HS-5 (cell line): ENCODE measurements at places on chromosomes 7 and 10.

- DNase-seq = no peak
Measured at GRCh38 chr10:102679596-102679995, 34.6 kb downstream of the ARL3 start.

- no peak for DNase-seq
Measured at GRCh38 chr10:525565-526315, 163.7 kb downstream of the DIP2C start.

GRCh38 chr7:128274884-128275603, 34.0 kb downstream of the LEP start:
- no peak for DNase-seq

- no peak for DNase-seq
Measured at GRCh38 chr7:51590746-51591145, 274.1 kb upstream of the COBL start.

- no peak for DNase-seq
Measured at GRCh38 chr10:103111031-103111917, 81.8 kb downstream of the NT5C2 start.

DNA sequence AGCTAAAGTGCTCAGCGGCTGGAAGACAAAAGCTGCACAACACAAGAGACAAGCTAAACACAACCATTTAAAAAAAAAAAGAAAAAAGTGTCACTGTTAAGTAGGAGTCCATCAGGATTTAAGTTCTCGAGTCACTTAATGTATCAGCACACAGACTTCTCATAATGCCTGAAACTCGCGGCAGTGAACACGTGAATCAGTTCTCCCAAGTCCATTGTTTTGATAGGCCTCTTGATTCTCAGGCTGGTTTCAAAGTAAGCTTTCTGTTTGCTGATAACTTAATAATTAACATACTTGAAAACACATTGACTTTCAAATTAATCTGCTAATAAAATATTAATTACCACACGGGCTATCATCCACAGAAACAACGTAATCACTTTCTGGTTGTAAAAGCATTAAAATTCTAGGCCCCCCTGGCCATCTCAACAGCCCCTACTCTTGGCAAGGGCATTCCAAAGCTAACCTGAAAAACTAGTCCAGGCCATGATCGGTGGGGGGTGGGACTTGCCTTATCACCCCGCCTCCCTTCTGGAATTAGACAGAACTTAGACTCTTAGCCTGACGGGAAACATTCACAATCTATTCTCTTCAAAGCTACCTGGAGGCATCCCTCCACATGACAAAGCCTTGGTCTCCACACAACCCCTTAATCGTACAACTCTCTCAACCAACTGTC, 129.0 kb downstream of the DIP2C start:
- no peak for DNase-seq

DNA sequence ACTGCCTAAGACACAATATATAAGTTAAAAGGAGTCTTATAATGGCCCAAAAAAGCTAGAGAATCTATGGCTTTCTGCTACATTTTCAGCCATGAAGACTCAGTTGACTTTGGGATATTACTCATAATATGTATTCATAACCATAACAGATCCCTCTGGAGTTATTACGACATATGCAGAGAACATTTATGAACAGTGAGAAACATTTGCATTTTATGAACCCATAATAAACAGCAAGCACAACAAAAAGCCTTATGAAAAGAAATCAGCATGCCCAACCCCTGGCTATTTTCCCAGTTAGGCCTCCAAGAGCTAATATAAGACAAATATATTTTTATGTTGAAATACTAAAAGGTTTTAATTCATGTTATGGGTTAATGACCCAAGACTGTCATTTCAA, 52.4 kb downstream of the ARMH3 start:
- DNase-seq = no peak

DNA sequence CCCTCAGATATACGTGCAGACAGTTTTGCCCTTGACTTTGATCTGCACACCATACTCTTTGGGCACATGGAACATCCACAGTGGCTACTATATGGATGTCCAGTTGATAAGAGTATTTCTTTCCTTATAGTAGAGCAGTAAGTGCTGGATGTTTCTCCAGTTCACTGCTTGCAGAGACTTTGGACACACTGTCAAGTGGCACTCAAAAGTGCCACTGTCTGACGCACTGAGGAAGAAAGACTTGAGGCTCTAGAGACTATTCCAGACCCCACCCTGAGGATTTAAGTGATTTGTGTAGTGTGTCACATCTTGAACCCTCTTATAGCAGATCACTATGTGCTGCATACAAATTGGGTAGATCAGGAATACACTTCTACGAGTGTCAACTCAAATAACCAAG, 179.1 kb downstream of the GNAI1 start:
- DNase-seq = no peak

DNA sequence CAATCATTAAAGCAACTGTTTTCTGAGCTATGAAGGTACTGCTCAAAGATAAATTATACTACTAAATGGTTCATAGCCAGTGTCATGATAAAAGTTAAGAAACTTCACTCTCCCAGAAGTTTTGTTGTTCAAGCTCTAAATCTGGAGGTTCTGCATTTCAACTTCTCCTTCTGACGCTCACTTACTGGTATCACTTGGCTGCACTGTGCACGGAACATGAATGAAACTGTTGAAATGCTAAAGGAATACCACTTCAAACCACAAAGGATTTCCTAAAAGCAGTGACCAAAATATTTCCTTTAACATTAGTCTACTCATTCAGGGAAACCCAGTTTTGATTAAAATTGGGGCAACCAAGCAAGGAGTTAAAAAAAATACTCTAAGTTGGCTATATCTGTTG, 93.6 kb downstream of the UBE2H start:
- no peak for DNase-seq

GRCh38 chr7:47979832-47980181, 392 bp upstream of the HUS1 start:
- no peak for DNase-seq

DNA sequence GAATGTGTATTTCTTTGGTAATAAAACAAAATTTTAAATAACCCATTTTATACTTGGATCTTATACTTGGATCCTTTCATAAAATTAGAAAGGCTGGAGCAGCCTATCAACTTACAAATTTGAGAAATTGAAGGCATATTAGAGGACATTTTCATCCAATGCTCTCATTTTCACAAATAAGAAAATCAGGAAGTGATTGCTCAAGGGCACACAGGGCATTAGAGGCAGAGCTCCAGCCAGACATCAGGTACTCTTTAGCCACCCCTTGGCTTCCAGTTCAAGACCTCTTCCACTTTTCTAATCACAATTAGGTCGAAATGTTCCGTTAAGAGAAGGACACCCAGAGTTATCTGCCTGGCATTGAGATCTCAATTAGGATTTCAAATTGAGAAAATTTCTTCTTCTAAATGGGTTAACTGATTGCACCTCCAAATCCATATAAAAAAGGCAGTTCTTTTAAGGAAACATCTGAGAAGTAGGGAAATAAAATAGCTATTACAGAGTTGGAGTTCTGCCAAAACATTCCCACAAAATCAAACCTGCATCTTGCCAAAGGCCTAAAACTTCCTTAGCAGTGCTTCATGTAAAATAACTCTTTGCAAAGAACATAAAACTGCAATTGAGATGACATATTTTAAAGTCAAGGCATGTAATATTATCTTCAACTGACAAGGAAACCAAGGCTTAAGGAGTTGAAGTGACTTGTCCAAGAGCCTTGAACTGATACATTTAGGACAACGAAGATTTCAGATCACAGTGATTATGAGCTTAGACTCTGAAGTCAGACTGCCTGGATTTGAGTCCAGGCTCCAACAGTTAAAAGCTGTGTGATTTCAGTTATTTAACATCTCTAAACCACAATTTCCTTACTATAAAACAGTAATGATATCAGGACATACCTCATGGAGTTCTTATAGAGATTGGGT, 2.4 kb downstream of the ACTA2 start:
- no peak for DNase-seq

DNA sequence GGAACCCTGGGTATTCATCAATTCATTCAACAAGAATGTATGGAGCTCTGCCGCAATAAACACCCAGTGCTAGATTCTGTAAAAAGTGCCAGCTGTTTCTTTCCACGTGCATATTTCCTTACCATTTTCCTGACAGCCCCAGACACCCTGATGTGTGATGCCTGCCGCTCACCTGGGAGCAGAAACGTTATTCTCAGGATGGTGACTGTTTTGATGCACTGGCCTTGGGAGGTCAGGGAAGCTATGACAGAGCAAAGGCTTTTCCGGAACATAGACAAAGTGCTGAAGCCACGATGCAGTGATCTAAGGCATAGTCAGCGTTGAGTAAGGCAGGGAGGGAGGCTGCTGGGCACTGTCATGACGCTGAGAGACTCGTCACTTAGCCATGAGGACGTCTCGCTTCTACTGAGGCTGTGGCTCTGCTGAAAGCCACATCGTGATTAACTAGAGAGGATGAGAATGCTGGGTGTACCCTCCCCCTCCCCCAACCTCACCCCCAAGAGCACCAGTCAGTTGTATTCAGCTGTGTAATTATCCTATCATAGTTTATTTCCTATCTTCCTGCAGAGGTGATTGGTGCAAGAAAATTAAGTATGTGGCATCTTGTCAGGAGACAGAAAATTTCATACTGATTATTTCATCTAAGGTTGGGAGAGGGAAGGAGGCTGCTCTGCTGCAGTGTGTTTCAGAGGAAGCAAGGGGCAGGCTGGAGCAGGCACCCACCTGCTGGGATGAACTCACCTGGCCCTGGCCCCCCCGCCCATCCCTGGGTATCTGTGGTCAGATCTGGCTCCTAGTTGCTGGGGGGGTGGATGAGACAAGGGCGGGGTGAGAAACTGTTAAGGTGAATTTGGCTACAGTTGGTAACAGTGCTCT, 48.8 kb upstream of the SMNDC1 start:
- DNase-seq = peak; percentile 95

DNA sequence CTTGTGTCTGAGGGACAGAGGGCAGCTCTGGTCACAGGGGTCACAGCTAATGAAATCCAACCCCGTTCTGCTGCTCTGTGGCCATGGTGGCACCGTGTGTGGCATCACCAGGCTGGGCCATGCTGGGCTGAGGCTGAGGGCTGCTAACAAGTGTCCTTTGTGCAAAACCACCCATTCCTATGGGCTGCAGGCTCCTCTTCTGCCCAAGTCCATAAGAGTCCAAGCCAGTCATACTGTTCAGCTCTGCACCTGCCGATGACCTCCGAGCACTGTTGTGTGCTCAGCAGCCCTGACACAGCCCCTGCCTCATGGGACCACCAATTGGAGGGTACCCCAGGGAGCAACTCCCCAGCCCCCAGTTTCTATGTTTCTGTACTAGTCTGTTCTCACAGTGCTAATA, 133.1 kb downstream of the WDR11 start:
- no peak for DNase-seq

DNA sequence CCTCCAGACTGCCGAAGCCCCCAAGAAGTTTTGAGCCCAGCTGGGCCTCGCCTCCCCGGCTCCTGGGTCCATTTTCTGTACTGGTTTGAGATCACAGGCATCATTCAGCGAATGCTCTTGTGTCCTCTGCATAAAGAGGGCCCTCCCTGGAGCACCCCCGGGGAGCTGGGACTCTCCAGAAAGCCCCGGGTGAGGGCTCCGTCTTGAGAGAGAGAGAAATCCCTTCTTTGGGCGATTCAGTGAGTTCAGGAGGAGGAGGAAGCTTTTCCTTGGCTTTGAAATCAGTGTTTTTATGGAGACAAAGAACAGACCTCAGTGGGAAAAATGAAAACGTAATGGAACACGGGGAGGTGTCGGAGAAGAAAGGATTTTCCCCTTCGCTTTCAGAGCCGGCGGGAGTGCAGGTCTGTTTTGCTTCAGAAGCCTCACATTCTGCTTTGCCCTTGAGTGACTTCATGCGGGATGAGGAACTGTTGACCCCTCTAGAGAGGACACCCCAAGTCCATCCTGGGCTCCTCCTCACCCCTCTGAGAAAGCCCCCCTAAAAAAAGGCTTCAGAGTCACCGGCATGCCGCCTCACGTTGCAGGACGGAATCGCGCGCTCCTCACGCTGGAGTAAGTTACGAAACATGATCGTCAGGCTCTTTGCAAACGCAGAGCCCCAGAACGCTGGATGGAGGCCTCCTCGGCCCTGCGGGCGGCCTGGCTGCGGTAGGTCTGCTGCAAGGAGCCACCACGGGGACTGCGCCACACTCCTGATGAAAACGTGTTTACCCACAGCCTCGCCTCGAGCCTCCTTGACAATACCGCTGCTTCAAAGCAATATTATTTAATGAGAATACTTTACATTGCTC, 8.5 kb upstream of the AP5Z1 start:
- no peak for DNase-seq

- no peak for DNase-seq
Measured at GRCh38 chr7:104584620-104585019, 256.2 kb downstream of the LHFPL3 start.

GRCh38 chr10:219731-220472, 84.6 kb downstream of the ZMYND11 start:
- DNase-seq = no peak

GRCh38 chr7:111642373-111642772, 80.1 kb upstream of the IMMP2L start:
- DNase-seq = no peak

GRCh38 chr7:158001621-158002320, 585.9 kb downstream of the PTPRN2 start:
- no peak for DNase-seq

- no peak for DNase-seq
Measured at GRCh38 chr7:74199551-74200355, 10.1 kb upstream of the LAT2 start.

DNA sequence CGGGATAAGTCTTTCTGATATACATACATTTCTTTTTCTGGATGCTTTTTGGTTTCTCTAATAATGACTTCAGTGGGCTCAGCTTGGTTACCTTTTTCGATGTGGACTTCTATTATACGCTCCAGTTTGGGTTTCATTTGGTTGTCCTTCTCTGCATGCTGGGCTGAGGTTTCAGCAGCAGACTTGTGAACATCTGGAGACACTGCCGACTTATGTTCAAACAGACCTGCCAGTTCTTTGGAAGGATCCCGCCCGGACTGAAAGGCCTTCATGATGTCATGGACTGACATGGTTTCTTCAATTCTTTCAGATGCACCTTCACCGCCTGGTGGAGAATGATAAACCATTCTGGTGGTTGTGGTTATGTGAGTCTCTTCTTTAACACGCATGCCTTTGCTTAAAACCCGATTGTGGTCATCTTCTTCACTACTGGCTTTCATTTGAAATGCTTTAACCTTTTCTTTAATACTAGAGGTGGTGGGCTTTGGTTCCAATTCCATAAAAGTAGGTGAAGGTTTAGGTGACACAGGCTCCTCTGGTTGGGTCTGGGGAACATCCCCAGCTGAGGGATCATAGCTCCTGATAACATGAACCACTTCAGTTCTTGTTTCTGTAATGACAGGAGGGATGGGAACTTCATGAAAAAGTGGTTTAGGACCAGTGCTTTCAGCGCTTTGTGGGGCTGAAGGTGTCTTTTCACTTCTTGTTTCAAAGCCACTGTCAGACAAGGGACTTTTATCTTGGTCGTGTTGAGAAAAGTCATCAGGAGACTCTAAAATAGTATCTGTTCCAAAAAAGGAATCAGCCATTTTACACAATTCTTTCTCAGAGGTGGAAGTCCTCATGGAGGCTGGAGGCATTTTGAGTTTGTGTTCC, 167.7 kb upstream of the CCDC6 start:
- no peak for DNase-seq
